ENCODE measurements at places on chromosomes 6 and 20.

DNA sequence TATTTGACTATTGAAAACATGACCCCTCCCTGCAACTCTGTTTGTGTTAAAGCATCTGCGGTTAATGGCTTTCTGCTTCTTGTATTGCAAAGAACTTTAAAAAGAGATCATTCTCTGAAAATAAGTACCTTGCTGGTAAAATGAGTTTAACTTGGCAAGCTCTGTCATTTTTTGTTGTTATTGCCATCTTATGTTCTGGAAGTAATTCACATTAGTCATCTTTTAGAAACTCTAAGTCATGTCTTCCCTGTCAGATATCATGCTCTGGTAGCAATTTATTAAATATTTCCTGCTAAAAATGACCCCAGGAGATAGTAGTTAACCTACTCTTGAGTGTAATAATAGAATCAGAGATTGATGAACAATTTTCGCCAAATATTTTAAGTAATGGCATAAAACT, 890.6 kb downstream of the KIF16B start:
- DNase-seq, result no peak

GRCh38 chr6:9361749-9362148, 926.4 kb upstream of the SLC35B3 start:
- DNase-seq, result no peak

GRCh38 chr20:62178316-62179161, 4.3 kb upstream of the MTG2 start:
- no peak for DNase-seq

GRCh38 chr6:37628611-37629320, 68.9 kb downstream of the MDGA1 start:
- DNase-seq, result peak; percentile 60

- no peak for DNase-seq
Measured at GRCh38 chr6:111813677-111814310, 59.5 kb downstream of the FYN start.

GRCh38 chr6:150211700-150212511, 69.1 kb downstream of the PPP1R14C start:
- DNase-seq, result no peak
